Natural killer cell treated with Interleukin-12 subunit alpha and Interleukin-12 subunit beta and Interleukin-15 and Interleukin-18, amount 100 ng/mL, for 72 hours (primary cell): ENCODE measurements at places on chromosomes 2 and 18. TPM values are rescaled to one million over a fixed set of nuclear protein-coding genes. Genes with fewer than 3 reads are reported as not detected.

- no peak for DNase-seq
These were observed 32.1 kb downstream of the PLEKHM3 start for GRCh38 chr2:207993151-207993763.

DNA sequence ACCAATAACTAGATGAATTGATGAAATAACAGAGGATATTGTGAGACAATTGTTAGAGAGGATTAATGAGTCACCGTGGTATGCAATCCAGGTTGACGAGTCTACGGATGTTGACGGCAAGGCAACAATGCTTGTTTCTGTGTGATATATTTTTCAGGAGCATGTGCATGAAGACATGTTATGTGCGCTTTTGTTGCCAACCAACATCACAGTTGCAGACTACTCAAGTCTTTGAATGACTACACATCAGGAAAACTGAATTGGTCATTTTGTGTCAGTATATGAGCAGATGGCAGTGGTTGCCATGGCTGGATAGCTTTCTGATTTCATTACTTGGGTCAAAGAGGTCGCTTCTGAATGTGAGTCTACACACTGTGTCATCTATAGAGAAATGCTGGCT, 96.8 kb upstream of the CRACDL start:
- DNase-seq: no peak

The MYO3B gene
- total RNA-seq: not detected

DNA sequence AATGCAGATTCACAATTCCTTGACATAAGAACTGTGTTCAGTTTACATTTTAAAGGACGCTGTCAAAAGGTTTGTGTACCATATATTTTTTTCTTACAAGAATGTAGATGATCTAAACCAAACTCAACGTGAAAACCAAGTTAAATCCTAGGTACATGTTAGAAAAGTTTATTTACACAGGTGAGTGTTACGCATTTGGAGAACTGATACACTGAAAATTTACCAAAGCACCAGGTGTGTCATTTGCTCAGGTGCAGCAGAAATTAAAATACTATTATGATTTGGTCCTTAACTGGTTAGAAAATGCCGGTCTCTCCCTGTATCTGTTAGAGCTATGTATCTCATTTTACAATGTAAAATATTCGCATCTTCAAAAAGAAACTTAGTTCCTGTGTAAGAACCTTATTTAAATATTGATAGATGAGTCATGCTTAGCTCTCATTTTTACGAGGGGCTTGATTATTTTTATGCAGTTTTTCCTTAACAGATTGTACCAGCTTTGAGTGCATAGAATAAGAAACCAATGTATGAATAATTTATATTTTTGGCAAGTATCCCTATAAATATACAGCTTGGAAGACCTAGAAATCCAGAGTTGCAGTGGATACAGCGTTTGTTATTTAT, 25.1 kb downstream of the MFF start:
- DNase-seq: no peak

- DNase-seq: no peak
These were observed 879.8 kb downstream of the CPS1 start for GRCh38 chr2:211436182-211436581.

The SNRNP200 gene
- 201 TPM for total RNA-seq

The KRTCAP3 gene
- total RNA-seq: 2.2 TPM

The SERPINB7 gene
- not detected for total RNA-seq

DNA sequence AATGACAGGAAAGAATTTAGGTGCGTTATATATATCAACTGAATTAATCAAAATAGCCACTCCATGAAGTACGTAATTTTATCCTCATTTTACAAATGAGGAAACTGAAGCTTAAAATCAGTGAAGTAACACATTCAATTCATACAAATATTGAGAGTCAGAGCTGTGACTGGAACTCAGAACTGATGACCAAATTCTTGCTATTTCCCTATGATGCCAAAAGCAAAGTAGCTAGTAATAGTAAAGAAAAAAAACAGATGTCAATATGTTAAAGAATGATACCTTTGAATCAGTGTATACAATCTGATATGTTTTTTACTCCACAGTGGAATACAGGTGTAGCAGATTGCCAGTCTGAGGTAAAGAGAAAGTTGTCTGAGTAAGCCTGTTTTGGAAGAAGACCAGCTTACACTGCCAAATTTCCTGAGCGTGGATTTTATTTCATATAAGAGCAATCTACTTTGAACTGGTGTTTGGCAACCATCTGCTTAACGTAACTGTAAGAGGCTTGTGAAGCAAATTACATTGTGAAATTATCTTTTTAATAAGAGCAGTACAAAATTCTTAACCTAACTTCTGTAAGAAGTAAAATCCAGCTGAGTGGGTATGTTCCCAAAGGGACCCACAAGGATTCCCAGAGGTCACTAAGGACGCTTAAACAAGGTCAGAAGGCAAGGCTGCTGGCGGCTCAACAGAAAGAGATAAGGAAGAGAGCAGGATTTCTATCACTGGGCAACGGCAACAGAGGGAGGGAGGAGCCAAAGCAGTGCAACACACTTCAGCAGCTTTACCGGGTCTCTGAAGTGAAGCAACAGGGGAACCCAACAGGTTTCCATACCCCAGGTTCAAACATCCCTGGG, 85.6 kb downstream of the IKZF2 start:
- no peak for DNase-seq

- DNase-seq: no peak
These were observed 146.6 kb upstream of the OTOS start for GRCh38 chr2:240287011-240287410.

DNA sequence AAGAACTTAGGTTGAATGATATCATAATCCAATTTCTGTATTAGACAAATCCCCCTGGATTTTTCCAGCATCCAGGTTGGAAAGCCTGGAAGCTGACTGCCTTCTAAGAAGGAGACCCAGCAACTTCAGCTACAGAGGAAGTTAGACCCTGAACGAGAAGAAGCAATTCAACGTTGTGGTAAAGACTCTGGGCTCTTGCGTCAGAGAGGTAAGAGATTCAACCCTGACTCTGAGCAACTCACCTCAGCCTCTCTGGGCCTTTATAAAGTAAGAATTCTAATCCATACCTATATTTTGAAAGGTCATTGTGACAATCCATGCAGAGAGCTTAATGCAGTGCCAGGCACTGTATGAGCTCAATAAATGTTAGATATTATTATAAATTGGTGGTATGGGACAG, 9.7 kb downstream of the E2F6 start:
- no peak for DNase-seq

GRCh38 chr2:84052043-84052442, 407.0 kb downstream of the SUCLG1 start:
- DNase-seq: no peak

GRCh38 chr2:58957188-58957840, 716.2 kb upstream of the FANCL start:
- no peak for DNase-seq

The TUBA3E gene
- total RNA-seq: not detected

DNA sequence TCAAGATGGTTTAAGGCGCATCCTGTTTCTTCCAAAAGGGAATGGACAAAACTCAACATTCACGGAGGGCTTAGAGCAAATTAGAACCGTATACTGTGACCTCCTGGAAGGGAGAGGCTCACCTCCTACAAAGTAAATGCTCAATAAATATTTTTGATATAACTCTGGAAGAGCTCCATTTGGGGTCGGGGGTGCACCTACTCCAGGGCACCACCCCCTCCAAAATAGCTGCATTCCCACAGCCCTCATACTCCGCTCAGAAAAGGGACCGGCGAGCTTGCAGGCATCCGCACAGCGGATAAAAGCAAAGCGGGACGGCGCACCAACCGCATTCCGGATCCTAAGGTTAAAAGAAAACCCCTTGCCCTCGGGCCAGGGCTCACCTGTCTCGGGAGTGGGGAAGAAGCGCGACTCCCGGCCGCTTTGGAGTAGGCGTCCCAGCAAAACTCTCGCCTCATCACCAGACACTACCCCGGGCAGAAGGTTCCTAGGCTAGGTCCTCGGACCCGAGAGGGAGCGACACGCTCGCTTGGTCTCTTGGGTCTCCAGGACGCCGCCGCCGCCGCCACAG, 378 bp downstream of the WDPCP start:
- DNase-seq: no peak

The TNFRSF11A gene
- 15.0 TPM for total RNA-seq

- DNase-seq: no peak
These were observed 50.0 kb upstream of the OTOF start for GRCh38 chr2:26527726-26528585.
